ENCODE measurements at places on chromosomes 7 and 10. TPM values are rescaled to one million over a fixed set of nuclear protein-coding genes. Genes with fewer than 3 reads are reported as not detected.

GRCh38 chr7:20958572-20958971, 171.9 kb upstream of the SP8 start:
- DNase-seq = no peak

DNA sequence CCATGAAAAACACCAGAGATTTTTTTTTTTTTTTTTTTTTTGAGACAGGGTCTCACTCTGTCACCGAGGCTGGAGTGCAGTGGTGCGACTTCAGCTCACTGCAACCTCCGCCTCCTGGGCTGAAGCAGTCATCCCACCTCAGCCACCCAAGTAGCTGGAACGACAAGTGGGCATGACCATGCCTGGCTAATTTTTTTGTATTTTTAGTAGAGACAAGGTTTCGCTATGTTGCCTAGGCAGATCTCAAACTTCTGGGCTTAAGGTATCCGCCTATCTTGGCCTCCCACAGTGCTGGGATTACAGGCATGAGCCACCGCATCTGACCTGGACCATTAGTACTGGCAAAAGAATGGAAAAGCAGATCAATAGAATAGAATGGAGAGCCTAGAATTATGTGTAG, 59.0 kb upstream of the LRRN3 start:
- no peak for DNase-seq

HECW1 gene
- polyA plus RNA-seq = 12.5 TPM

RNF32 gene
- polyA plus RNA-seq = 1.8 TPM

- DNase-seq = no peak
Measured at GRCh38 chr7:47392241-47392759, 189.6 kb downstream of the TNS3 start.

DNA sequence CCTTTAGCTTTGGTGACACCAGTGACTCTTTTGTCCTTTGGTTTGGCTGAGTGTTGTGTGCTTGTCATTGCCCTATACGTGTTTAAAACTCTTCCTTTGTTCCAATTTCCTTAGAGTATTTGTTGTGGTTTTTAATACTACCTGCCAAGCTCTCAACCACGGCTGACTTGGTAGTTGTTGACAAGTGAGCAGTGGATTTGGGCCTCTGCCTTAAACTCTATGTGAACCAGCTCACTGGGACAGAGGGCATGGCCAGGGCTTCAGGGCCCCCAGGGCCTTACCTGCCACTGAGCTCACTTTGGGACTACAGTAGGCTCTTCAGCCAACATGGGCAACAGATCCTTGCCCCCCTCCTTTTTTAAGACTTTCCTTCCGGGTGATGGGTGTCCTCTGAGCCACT, 9.6 kb upstream of the DMBT1 start:
- DNase-seq = no peak

DNA sequence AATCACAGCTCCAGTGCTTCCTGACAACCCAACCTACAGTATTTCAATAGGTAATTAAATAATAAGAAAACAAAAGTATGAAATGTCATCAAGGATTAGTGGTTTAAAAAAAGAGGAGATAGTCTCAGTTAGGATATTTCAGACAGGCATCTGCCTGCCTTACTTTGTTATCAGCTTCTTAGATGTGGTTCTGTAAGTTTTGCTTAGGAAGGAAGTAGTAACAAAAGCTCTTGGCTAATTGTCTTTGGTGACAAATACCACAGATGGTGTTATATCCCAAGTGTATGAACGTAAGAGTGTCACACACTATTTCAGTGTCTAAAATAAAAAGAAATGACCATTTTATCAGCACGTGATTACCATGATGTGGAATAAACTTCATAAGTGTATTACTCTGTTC, 9.8 kb upstream of the ACTA2 start:
- DNase-seq = no peak
